ENCODE measurements at places on chromosomes 1 and 21. TPM values are rescaled to one million over a fixed set of nuclear protein-coding genes. Genes with fewer than 3 reads are reported as not detected.

Gene EMC1
- total RNA-seq, result 28.0 TPM

Gene TEX38
- not detected for total RNA-seq

Gene RFX5
- total RNA-seq, result 18.1 TPM

Gene UBASH3A
- total RNA-seq, result 0.12 TPM

Gene CYP4Z1
- total RNA-seq, result not detected

Gene KLF17
- 0.50 TPM for total RNA-seq

Gene SOX13
- 19.7 TPM for total RNA-seq

Gene DPH5
- 28.3 TPM for total RNA-seq

Gene S100A8
- total RNA-seq, result not detected

Gene C1orf141
- not detected for total RNA-seq

Gene SLC19A1
- total RNA-seq, result 20.3 TPM

Gene TMEM9
- total RNA-seq, result 83.5 TPM

Gene CD84
- total RNA-seq, result not detected

Gene TNFSF18
- total RNA-seq, result not detected

Gene TNFAIP8L2
- total RNA-seq, result not detected
